ENCODE measurements at places on chromosomes 5 and 9. TPM values are rescaled to one million over a fixed set of nuclear protein-coding genes. Genes with fewer than 3 reads are reported as not detected.

DNA sequence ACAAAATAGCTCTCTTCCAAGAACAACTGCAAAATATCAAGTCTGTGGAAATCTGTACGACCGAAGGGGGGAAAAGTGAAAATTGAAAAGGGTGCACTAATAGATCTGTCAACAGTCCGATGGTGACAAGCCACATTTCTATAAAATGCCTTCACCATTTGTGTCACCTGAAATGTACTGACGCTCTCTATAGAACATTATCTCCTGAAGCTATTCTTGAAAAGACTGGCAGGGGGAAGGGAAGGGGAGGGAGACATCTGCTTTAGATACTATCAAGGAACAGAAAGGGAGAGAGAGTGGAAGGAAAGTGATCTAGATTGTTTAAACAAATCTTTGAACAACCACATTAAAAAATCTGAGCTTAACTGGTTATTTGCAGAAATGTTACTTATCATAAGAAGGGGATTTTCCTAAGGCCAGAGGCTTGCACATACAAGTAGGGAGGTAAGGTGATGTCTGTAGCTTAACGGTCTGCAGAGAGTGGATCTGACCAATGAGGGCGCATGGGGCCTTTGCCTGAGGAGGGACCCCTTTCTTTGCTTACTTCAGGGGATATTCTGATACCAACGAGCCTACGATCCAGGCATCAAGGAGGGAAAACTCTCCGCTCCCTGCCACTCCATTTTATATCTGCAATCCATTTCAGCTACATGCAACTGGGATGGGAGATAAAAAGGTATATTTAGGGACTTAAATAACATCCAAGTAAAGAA lies 92.1 kb downstream of the CRB2 start:
- no peak for DNase-seq

- no peak for DNase-seq
Observed at GRCh38 chr5:79091064-79091463, 20.5 kb upstream of the BHMT start.

- no peak for DNase-seq
Observed at GRCh38 chr9:9904041-9904440, 708.8 kb downstream of the PTPRD start.

DNA sequence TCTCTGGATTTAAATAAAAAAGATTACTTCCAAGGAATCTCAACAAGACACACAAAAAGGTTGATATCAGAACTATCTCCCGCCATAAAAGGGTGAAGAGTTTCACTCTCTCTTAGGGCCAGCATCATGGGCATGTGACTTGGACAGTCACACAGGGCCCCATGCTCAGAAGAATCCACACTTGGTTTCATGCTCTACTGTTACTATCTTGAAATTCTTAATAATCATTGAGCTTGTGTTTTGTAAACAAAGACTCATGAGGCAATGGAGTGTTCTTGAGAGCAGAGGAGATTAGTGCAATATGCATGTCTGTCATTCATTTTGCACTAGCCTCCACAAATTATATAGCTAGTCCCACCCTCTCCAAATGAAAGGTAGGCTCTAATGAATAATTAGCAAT lies 58.4 kb downstream of the HMHB1 start:
- DNase-seq: no peak

DNA sequence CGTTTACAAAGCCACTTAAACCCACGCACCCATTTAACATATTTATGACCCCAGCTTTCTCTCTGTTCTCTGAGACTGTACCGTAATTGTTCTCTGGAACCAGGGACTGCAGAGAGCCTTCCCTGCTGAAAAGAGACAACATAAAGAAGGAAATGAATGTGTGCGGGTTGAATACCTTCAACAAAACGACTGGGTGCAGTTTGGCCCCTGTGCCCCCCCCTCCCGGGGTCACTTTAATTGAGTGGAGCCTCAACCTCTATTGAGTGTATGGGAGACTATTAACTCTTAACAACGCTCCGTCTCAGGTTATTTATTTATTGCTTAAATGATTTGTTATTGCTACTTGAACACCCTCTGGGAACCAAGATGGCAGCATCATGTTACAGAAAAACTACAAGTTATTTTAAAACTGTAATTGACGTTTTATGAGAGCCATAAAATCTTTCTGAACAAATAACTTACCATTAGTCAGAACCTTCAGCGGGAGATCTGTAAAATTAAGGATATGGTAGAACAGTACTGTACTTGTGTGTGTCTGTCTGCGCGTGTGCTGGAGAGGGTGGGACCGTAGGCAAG lies 70.6 kb downstream of the GAS1 start:
- no peak for DNase-seq

DNA sequence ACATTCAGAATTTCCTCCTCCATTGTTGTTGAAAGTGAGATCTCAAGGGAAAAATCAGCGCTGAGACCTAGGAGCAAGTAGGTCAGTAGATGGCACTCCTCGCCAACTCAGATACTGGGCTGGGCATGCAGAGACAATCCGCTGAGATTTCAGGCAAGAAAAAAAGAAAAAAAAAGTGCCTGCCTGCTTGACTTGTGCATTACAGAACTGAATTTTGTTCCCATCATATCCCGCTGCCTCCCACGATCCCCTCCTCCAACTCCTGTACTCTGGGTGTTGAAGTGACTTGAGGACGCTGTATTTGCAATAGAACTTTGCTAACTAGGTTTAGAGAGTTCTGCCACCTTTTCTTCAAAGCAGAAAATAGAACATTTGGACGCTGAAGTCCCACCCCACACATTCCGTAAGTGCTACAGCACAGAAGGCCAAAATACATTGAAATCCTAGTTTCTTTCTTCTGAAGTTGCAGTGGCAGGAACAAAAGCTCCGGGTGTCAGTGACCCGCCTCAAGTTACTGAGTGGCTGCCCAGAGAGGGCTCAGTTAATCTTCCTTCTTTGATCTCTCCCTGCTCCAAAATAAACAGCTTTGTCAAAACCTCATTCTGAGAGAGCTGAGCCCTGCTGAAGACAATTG lies 265.8 kb downstream of the MLLT3 start:
- peak; percentile 63 for DNase-seq

NEURL1B gene
- 5.7 TPM for total RNA-seq

KIAA1958 gene
- total RNA-seq: 6.2 TPM

AGTPBP1 gene
- 5.1 TPM for total RNA-seq

GFI1B gene
- not detected for total RNA-seq

FOXD1 gene
- total RNA-seq: not detected

GRIN3A gene
- 0.09 TPM for total RNA-seq

MCTP1 gene
- total RNA-seq: 4.2 TPM
